ENCODE measurements at places on chromosomes 6 and 20.

GRCh38 chr6:4352731-4353130 is 217.4 kb upstream of the ECI2 start:
- DNase-seq, result no peak

GRCh38 chr20:47784599-47785310 is 526 bp downstream of the SULF2 start:
- no peak for DNase-seq

- no peak for DNase-seq
These were observed 18.8 kb downstream of the ALDH5A1 start for GRCh38 chr6:24513602-24514001.

DNA sequence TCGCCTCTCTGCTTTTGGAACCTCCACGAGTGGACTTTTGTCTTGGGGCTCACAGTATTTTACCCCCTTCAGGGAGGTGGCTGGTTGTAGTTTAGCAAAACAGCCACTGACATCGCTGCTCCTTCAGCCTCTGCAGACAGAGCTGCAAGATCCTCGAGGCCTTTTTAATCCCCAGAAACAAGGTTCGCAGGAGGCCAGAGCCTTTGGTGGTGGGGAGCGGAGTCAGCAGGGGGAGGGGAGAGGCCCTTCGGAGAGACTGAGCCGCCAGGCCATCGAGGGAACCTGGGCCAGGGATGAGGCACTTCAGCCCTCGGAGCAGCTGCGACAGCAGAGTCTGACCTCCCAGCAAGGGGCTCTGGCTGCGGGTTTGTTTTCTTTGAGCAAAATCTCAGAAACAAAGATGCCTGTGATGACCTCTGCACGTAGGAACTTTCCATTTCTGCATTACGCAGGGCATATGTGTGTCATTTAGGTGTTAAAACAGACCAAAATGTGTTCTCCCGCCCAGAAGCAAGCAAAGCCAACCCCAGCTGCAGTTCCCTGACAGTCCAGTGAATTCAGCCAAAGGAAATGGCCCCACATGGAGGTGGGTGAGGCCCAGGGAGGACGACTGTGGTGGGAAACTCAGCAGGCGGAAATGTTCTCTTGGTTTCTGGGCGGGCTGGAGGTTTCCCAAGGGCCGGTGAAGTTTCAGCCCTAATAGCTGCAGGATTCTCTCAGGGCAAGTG is 171.2 kb upstream of the SULF2 start:
- no peak for DNase-seq

GRCh38 chr6:15897063-15897876 is 231.6 kb upstream of the MYLIP start:
- no peak for DNase-seq

GRCh38 chr6:46381057-46381456 is 110.2 kb downstream of the RCAN2 start:
- DNase-seq, result no peak

GRCh38 chr6:48996461-48997119 is 466.5 kb downstream of the MMUT start:
- no peak for DNase-seq

- no peak for DNase-seq
These were observed 142.1 kb upstream of the CST7 start for GRCh38 chr20:24806705-24807676.

- DNase-seq, result no peak
These were observed 225.9 kb upstream of the CITED2 start for GRCh38 chr6:139600343-139600742.

DNA sequence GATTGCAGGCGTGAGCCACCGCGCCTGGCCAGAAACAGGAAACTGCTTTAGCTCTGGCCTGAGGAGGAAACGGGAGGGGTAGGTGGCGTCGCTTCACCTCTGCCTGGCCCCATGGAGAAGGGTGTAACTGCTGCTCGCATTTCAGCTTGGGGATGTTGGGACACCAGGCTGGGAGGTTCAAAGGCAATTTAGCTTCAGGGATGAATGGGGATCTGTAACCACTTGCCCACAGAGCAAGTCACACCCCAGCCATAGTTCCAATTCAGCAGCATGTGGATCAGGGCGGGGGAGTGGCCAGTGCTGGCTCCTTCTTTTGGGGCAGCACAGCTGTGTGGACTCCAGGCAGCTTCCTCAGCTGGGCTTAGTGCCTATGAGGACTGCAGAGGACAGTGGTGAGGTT is 34.8 kb upstream of the NUP153 start:
- DNase-seq, result no peak

DNA sequence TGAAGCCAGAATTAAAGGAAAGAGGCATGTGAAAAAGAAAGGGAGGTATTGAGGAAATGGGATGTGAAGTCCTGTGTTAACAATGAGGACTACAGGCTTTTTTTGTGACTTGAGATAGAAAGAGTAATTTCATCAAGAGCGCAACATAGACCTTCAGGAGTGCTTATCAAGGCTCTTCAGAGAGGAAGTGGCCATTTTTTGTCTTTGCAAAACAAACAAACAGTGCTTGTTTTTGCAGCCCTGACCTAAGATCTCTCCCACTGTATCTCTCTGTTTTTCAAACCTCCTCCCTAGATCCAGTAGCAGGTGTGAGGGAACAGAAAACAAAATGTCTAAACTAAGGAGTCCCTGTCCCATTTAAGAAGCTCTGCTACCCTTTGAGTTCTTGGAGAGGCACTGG is 710.3 kb upstream of the MARCKS start:
- no peak for DNase-seq

DNA sequence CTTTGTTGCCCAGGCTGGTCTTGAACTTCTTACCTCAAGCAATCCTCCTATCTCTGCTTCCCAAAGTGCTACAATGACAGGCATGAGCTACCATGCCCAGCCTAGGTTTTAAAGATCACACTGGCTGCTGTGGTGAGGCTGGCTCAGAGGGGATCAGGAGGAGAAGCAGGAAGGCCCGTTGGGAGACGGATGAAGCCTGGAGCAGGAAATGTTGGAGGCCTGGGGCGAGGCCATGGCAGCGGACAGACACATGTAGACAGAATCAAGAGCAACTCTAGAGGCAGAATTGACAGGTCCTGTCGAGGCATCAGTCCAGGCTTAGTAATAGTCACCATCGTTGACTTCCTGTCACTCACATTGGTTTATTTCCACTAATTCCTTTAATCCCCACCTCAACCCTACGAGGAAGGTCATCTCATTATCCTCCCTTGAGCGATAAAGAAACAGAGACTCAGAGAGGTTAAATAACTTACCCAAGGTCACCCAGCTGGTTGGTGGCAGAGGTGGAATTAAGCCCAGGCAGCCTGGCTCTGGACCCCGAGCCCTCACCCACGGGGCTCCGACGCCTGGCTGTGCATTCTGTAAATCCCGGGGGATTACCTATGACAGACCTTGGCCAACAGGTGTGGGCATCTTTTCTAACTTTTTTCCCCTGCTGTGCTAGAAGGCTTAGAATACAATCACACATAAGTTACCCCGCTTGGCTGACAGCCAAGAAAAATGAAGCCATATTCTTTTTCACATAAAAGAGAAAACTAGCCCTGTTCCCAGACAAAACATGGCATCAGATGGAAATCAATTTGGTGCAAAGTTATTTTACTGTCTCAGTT is 113.4 kb downstream of the EYA2 start:
- no peak for DNase-seq

DNA sequence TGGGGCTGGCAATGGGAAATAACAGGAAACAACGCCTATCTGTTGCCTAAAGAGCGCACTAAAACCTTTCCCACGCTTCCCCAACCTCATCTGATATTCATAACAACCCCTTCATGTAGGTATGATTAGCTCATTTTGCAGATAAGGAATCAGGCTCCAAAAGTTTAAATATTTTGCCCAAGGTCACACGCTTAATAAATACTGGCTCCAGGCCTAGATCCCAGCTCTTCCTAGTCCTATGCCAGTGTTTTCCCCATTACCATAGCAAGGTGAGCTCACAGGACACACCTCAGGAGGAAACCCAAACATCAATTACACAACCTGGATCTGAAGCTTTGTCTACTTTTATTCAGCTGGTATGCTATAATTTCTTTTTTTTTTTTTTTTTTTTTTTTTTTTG is 19.6 kb downstream of the MBOAT1 start:
- no peak for DNase-seq

- DNase-seq, result no peak
These were observed 16.6 kb downstream of the ZHX3 start for GRCh38 chr20:41300886-41301285.

GRCh38 chr20:7308163-7308562 is 540.7 kb downstream of the BMP2 start:
- no peak for DNase-seq

GRCh38 chr20:7744411-7744810 is 195.8 kb downstream of the HAO1 start:
- no peak for DNase-seq

- no peak for DNase-seq
These were observed 691.2 kb downstream of the QKI start for GRCh38 chr6:164105705-164106104.

Data from C1 segment of cervical spinal cord (tissue), 14 donors.